ENCODE measurements at places on chromosomes 4 and X. TPM values are rescaled to one million over a fixed set of nuclear protein-coding genes. Genes with fewer than 3 reads are reported as not detected.
A peak's percentile ranks its signal among the peaks of the same experiment; 100 is the strongest.

The CXXC4 gene
- total RNA-seq, result 6.7 TPM

DNA sequence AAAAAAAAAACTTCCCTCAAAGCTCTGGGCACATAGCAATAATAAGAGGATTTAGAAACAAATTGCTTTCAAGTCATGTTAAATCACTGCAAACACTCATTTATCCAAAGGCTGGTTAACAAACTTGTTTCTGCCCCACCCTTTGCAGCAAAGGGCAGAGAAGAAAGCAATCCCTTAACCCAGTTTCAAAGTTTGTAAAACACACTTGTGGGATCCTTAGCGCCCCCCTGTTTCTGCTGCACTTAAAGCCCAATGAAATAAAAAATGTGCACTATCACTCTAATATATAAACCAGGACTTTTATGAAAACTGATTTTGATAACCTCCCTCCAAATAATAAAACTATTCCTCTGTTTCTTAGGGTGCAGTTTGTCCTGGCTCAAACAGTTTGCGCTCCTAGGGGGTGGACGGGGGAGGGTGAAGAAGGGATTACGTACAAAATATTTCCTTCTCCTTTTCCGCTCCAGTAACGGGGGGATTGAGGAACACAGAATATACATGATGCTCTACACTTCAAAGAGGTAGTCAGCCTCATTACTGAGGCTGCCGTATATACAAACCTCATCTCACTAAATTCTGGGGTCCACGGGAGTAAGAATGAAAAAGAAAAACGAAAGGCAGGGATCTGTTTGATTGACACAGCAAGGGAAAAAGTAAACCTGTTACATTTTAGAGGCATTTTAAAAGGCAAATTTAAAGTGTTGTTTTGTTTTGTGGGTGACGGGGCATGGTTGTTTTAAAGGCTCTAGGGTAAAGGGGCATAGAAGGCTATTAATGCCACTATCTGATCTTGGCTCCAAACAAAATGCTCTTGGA lies 3.1 kb upstream of the PCDH10 start:
- no peak overlapping the region for H3K27ac ChIP-seq
- H3K36me3 ChIP-seq, result no peaks in the 10 kb centered on the region
- no peak overlapping the region for H3K4me3 ChIP-seq
- H3K27me3 ChIP-seq, result no peaks in the 10 kb centered on the region
- peak; percentile 11 for DNase-seq
- H3K4me1 ChIP-seq, result peaks cover 46% of the 10 kb centered on the region

The YY2 gene
- total RNA-seq, result 4.1 TPM

- no peak overlapping the region for H3K4me3 ChIP-seq
- no peak overlapping the region for H3K27ac ChIP-seq
- peaks cover 3% of the 10 kb centered on the region for H3K27me3 ChIP-seq
- DNase-seq, result no peak
Measured at GRCh38 chr4:27088491-27088890, 227.8 kb downstream of the STIM2 start.

DNA sequence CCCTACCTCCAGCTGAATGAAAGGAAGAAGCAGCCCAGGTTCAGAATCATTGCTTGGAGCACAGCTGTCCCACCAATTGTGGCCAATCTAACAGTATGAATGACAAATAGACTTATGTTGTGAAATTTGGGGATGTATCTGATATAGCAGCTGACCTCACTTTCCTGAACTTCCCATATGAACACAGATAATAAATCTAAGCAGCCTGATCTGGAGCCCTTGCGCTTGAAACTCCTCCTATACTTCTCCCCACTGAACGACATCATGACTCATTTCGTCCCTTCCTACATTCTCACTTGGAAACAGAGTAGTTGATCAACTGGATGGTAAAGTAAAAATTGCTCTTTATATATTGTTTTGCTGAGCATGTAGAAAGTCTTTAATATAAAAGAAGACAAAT lies 24.2 kb upstream of the AMELX start:
- no peak for DNase-seq
- H3K36me3 ChIP-seq, result no peaks in the 10 kb centered on the region
- H3K4me1 ChIP-seq, result no peaks in the 10 kb centered on the region
- no peak overlapping the region for H3K4me3 ChIP-seq
- H3K27ac ChIP-seq, result no peak overlapping the region
